Stimulated activated CD8-positive, alpha-beta memory T cell treated with anti-CD3 and anti-CD28 coated beads, Interleukin-7, amount 100 ng/mL, for 48 hours (primary cell): ENCODE measurements at places on chromosomes 1 and 21.
A peak's percentile ranks its signal among the peaks of the same experiment; 100 is the strongest.

DNA sequence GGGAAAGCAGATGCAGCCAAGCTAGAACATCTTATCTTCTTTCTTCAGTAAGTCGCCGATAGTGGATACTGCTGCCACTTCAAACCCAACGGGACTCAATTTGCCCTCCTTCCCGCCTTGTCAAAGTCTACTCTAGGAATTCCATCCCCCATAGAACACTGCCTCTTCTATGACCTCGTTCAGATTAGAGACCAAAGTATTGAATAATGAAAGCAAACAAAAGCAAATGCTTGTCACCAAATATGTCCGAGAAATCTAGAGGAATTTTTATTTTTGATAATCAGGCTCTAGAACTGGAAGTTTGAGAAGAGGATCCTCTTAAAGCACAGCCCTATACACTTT is 853 bp upstream of the RRAGC start:
- no peak for DNase-seq

- DNase-seq: no peak
Observed at GRCh38 chr1:112698366-112699310, 8.3 kb downstream of the RHOC start.

DNA sequence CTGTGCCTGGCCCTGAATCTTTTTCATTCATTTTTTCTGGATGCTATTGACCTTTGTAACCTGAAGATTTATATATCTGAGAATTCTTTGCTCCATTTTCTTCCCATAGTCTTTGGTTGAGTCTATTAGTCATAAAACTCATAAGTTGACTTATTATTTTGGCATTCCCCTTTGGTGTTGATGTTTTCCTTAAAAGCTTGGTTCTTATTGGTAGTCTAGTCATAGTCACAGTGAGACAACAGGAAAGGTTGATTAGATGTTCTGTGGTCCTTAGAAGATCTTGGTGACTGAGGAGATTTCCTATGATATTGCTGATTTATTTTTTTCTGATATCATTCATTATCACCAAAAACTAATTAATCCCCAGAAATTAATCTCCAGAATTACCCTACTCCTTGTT is 86.2 kb downstream of the PTPRC start:
- no peak for DNase-seq

DNA sequence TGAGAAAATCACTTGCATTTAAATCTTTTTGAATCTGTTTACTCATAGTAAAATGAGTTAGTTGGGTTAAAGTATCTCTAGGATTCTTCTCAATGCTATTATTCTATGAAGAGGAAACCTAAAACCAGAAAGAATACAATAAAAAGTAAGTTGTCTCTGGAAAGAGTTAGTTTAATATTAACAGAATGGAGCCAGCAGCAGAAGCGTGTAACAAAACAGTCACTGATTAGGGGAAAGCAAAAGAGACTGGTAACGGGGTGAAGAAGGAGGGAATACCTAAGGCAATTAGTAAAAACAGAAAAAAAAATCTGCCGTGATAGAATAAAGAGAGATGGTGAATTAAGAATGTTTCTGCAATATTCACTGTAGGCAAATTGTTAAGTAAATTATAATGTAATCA is 60.0 kb downstream of the NRDC start:
- DNase-seq: no peak

DNA sequence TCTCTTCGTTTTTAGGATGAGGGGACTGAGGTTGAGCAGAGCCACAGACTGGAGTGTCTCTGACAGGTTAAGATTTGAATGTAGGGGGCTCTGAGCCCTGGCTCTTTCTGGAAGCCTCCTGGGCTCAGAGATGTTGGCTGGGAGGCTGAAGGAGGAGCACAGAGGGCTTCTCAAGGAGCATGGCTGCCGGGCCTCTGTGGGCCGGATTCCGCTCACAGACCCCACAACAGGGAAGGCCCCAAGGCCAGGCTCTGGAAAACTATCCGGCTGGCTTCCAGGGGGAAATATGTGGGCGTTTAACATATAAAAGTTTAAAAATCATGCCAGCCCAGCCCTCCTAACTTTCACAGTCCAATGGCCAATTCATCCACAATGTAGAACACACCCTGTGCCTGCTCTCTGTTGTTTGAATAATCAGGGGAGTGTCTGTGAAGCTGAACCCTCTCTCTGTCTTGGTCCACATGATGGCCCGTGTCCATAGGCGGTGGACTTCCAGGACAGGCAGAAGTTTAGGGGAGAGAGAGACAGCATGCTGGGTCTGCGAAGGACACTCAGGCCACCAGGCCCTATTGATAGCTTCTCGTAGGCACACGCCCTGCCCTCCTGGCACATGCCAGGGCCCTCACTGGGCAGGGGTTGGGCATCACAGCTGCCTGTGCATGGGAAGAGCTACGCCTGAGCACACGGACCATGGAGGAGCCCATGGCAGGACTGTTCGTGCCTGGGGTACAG is 10.8 kb downstream of the OBSCN start:
- DNase-seq: no peak

- DNase-seq: no peak
Observed at GRCh38 chr1:54094001-54094729, 40.8 kb downstream of the TCEANC2 start.

DNA sequence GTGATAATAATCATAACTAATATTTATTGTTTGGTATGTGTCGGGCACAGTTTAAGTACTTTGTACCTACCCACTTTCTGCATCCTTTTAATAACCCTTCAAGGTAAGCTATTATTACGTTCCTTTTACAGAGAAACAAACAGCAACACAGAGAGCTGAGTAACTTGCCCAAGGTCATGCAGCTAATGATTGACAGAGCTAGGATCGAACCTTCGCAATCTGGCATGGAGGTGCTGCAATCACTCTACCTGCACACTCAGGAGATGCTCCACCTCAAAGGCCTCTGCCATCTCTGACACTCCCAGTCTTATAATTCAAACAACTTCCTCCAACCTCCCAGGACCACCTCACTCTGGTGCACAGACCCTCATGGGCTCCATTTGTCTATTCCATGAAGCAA is 137.2 kb downstream of the DMRTA2 start:
- DNase-seq: no peak

- DNase-seq: no peak
Observed at GRCh38 chr1:55635856-55636255, 420.7 kb upstream of the USP24 start.

DNA sequence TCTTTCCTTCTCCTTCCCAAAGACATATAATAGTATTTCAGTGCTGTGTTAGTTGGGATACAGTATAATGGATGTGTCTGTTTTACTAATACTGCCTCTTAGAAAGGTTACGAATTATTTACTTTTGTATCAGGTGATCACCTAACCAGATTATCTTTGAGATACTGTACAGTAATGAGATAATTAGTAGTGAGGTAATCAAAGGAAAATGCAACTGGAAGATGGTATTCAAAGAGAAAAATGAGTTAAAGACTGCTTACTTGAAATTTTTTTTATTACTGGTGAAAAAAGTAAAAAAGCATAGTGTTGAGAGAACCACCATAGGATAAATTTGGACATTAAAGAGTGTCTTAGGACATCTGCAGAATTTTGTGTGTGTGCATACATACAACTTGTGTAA is 10.9 kb downstream of the SMG7 start:
- DNase-seq: no peak

- no peak for DNase-seq
Observed at GRCh38 chr1:145690587-145691558, 16.3 kb downstream of the PDZK1 start.

GRCh38 chr1:79325126-79325525 is 318.6 kb upstream of the ADGRL4 start:
- no peak for DNase-seq

DNA sequence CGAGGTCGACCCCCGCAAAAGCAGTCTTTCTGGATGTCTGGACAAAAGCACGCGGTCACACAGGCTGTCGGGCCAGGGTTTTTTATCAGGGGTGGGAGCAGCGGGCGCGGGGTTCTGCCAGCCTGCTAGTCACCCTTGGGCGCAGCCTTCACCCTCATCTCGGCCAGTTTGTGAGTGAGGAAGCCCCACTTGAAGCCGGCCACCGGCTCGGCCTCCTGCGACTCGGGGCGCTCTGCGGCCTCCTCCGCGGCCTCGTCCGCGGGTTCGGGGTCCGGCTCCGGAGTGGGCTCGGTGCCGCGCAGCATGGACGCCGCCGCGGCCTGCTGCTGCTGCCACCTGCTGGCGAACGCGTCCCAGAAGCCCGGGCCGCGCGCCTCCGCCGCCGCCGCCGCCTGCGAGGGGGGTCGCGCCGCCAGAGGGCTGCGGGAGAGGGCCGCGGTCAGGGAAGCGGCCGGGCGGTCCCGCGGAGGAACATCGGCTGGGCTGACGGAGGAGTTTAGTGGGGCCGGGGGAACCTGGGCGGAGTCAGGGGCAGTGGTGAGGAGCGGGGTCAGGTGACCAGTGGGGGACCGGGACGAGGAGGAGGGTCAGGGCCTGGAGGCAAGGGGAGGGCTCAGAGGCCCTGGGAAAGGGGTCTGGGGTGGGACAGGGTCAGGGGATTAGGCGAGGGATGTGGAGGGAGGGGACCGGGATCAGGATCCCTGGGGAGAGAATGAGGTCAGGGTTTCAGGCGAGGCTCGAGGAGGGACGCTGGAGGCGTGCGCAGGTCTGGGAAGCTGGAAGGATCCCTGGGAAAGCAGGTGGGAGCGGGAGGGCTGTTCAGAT is 4.5 kb downstream of the C1orf232 start:
- no peak for DNase-seq

- DNase-seq: no peak
Observed at GRCh38 chr21:29085106-29085752, 11.8 kb upstream of the CCT8 start.

GRCh38 chr1:212977781-212978645 is 27.7 kb downstream of the VASH2 start:
- no peak for DNase-seq

- no peak for DNase-seq
Observed at GRCh38 chr1:197985351-197985750, 68.2 kb downstream of the LHX9 start.

- DNase-seq: no peak
Observed at GRCh38 chr21:34500191-34500590, 11.8 kb downstream of the KCNE1 start.

GRCh38 chr1:24108334-24109165 is 3.4 kb downstream of the MYOM3 start:
- DNase-seq: no peak

- DNase-seq: no peak
Observed at GRCh38 chr1:193318347-193318746, 131.9 kb upstream of the B3GALT2 start.

DNA sequence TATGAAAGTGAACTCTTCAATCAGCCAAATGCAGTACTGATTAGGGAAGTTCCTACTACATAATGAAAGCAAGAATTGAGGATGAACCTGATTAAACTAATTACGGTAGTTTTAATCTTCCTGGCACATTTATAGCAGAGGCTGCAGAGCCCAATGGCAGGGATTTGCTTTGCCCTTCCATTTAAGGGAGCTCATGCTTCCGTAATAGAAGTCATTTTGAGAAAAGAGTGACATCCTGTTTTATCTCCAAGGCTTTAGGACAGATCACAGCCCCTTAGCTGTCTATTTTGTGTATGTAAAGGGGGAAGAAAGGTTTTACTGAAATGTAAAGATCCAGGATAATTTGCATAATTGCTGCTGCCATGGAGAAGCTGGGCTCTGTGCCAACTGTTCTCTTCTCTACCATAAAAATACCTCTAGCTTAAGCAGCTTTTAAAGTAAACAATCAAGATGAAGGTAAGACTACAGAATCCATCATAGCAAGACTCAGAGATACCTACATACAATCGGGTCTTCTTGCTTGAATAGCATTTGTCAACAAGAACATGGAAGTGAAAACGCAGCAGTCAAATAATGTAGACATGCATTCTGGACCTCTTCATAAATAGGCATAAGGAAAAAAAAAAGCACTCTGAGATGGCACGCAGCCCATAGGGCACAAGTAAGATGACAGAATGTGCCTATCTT is 62.5 kb downstream of the ASH1L start:
- DNase-seq: no peak

- DNase-seq: no peak
Observed at GRCh38 chr1:190436615-190437014, 41.0 kb downstream of the BRINP3 start.

GRCh38 chr1:116870300-116870699 is 39.4 kb upstream of the PTGFRN start:
- DNase-seq: no peak

GRCh38 chr21:35909456-35910223 is 150.7 kb downstream of the SETD4 start:
- DNase-seq: no peak

- DNase-seq: no peak
Observed at GRCh38 chr1:172325531-172325930, 95.0 kb upstream of the C1orf105 start.

- DNase-seq: no peak
Observed at GRCh38 chr21:35601211-35601610, 459.1 kb downstream of the SETD4 start.

- DNase-seq: no peak
Observed at GRCh38 chr21:23223882-23224281, 2225.7 kb downstream of the NCAM2 start.

DNA sequence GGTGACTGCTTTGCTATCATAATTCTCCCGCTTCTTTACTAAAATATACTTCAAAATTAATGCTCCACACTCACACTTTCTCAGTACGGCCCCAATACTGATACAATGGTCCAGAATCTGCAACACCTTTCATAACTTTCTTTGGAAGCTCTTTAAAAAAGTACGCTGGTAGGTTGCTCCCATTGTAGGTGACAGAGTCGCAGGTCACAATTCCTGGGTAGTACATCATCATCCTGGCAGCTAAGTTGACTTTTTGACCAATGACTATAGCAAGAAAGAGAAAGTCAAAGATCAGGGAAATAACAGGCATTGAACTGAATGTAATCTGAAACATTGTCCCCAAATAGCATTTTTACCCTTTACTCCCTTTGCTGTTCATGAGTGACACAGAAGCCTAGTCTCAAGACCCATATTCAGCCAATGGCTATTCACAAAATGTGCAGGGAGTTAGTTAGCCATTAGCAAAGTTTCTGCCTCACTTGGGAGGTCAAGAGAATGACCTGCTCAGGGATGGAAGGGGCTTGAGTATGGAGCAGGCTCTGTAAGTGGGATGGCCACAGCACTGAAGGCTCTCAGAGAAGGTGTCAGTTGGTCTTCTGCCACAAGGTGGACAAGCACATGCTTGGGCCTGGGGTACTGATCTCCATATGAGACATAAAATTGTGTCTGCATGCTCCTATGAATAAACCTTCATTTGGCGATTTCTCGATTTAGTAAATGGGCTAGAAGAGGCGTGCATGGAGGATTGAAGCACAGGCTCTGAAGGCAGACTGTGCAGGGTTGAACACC is 35.4 kb downstream of the ADCY10 start:
- no peak for DNase-seq

GRCh38 chr21:42232176-42232825 is 13.4 kb downstream of the ABCG1 start:
- no peak for DNase-seq

GRCh38 chr1:59917026-59917784 is 9.4 kb downstream of the CYP2J2 start:
- DNase-seq: no peak

DNA sequence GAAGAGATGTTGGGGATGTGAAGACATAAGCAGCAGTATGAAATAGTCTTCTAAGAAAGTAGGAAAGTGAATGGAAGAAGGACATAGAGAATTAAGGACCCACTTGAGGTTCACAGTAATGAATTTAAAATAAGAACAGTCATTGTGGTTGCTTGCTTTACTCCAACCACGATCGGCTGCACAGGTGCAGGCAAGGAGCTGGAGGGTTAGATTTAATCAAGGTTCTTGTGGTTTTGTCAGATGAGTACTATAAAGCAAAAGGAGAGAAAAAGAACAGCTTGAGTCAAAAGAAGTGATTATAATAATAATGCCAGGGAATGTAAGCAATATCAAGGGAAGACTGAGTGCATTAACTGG is 46.1 kb upstream of the RBM34 start:
- DNase-seq: peak; percentile 43

- DNase-seq: no peak
Observed at GRCh38 chr1:194208674-194209073, 1022.3 kb upstream of the B3GALT2 start.
